ENCODE measurements at places on chromosomes 3 and 15.

GRCh38 chr3:59406943-59407342, 357.1 kb upstream of the CFAP20DC start:
- no peak for DNase-seq

DNA sequence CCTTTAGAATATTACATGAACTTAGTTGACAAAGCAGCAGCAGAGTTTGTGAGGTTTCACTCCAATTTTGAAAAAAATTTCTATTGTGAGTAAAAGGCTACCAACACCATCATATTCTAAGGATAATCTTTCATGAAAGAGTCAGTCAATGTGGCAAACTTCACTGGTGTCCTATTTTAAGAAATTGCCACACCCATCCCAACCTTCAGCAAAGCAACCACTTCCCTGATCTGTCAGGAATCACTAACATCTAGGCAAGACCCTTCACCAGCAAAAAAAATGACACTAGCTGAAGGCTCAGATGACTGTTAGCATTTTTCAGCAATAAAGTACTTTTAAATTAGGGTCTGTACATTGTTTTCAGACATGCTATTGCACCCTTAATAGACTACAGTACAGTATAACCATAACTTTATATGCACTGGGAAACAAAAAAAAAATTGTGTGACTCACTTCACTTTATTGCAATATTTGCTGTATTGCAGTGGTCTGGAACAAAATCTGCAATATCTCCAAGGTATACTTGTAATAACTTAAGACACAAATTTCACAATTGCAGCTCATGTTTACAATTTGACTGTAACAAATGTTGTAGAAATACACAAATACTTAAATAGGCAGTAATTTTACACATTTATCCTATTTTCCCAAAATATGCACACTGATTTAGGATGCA, 38.9 kb upstream of the ALCAM start:
- DNase-seq: no peak

DNA sequence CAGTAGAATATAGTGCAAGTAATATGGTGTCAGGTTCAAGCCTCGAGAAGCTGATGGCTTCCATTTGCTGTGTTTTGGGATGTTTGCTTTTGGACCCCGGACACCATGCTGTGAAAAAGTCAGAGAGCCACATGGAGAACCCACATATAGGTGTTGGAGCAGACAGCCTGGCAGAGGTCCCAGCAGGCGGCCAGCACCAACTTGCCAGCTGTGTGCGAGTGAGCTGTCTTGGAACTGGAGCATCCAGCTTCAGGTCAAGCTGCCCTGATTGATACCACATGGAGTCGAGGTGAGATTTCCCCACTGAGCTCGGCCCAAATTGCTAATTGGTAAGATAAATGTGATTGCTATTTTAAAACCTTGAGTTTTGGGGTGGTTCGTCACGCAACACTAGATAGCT, 185.7 kb upstream of the TBL1XR1 start:
- no peak for DNase-seq

DNA sequence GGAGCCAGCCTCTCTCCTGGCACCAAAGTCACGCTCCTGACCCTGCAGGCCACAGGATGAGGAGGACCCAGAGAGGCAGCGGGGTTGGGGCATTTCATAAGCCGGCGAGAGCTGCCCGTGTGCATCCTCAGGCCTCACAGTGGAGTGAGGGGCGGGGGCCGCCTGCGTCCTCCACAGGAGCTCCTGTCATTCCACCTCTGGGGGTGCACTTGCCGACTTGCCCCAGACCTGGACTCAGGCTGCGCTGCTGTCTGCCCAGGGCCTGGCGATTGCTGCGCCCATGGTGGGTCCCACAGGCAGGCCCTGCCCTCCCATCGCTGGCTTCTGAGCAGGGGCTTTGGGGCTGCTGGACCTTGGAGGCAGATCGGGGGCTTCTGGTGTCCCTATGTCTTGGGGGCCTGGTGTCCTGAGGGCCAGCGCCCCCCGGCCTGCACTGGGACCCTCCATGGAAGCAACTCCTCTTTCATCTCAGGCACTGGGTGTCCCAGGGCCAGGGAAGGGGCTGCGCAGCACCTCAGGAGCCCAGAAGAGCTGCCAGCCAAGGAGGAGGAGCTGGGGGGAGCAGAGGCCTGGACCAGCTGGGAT, 184.0 kb downstream of the GOLGA6L6 start:
- no peak for DNase-seq

DNA sequence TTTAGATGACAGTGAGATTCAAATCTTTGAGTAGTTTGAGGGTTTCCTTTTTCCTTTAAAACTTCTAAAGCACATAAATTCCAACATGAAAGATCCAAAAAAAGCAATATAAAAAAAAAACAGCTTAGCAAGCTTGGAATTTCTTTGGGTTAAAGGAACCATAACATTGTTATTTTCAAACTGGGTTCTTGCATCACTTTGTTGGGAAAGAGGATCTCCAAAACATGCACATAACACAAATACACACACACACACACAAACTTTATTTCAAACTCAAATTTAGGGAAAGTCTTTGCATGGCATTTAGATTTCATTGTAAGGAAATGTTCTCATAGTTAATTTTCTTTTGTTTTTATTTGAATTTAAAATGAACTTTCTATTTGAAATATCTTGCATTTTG, 79.2 kb upstream of the COL8A1 start:
- no peak for DNase-seq

DNA sequence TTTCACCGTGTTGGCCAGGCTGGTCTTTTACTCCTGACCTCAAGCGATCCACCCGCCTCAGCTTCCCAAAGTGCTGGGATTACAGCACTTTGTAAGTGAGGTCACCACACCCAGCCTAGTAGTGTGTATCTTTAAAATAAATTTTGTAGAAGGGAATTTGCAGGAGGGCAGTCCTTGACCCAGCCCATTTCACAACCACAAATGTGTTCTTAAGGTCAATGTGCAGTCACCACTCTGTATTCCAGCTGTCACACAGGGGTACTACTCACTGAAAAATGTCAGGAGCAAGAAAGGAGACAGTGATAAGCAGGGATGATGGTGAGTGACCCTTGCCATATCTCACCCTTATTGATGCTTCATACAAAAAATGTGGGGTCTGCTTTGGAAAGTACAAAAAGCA, 98.5 kb downstream of the FRMD5 start:
- no peak for DNase-seq

DNA sequence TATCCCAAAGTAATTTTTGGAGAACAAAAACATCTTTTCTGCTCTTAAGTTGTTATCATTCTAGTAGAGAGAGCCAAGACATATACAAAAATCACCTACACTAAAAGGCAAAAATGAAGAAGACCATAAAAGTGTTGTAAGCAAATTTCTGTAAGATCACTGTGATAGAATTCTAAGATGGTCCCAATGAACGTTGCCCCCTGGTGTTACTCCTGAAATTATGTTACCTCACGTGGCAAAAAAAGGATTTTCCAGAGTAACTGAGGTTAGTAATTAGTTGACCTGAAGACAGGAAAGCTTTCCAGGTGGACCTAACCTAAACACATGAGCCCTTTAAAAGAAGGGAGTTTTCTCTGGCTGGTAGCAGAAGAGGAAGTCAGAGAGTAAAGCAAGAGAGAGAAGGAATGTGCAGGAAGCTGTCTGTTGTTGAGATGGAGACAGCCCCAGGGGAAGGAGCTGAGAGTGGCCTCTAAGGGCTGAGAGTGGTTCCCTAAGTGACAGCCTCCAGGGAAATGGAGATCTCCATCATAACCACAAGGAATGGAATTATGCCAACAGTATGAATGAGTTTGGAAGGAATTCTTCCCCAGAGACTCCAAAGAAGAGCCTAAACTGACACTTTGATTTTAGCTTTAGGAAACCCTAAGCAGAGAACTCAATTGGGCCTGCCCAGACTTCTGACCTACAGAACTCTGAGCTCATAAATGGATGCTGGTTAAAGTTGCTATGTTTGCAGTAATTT, 205.9 kb downstream of the CD47 start:
- DNase-seq: no peak

- DNase-seq: no peak
Measured at GRCh38 chr3:161602475-161602874, 105.9 kb downstream of the OTOL1 start.

DNA sequence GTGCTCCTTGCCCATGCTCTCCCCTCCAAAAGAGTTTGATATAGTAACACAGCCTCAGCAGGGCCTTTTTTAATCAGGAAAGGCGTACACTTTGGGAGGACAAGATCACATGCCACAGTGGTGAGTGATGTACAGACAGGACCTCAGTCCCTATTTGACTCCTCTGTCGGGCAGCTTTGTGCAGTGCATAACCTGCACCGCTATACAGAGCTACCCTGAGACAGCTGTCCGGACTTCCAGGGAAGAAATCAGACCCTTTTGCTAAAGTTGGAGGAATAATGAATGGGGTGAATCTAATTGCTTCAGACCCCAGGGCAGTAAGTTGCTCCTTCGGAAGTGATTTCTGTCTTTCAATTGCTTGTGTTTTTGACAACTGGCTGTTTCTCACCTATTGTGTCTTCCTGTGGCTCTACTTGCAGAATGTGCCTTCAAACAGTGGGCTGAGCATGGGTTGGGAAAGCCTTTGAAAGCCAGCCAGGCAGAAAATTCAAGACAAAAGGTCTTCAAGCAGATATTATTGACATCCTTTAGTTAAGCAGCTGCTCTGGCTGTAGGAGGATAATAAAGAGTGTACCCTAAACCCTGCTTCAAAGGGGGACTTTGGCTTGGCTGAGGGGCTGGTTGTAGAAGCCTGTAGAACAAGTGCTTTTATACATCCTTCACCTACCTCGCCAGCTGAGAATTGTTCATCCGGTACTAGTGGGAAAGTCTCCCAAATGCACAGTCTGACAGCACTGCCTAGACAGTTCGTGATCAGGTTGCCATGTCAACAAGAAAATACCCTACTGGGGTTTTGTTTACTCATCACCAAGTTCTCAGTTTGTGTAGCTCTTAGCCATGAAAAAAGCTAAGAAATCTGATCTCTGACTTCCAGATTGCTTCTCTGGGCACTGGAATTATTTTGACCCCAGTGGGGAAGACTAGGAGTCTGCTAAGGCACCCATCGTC, 35.1 kb downstream of the SNTN start:
- no peak for DNase-seq

- no peak for DNase-seq
Measured at GRCh38 chr3:34547297-34547920, 749.0 kb downstream of the PDCD6IP start.

DNA sequence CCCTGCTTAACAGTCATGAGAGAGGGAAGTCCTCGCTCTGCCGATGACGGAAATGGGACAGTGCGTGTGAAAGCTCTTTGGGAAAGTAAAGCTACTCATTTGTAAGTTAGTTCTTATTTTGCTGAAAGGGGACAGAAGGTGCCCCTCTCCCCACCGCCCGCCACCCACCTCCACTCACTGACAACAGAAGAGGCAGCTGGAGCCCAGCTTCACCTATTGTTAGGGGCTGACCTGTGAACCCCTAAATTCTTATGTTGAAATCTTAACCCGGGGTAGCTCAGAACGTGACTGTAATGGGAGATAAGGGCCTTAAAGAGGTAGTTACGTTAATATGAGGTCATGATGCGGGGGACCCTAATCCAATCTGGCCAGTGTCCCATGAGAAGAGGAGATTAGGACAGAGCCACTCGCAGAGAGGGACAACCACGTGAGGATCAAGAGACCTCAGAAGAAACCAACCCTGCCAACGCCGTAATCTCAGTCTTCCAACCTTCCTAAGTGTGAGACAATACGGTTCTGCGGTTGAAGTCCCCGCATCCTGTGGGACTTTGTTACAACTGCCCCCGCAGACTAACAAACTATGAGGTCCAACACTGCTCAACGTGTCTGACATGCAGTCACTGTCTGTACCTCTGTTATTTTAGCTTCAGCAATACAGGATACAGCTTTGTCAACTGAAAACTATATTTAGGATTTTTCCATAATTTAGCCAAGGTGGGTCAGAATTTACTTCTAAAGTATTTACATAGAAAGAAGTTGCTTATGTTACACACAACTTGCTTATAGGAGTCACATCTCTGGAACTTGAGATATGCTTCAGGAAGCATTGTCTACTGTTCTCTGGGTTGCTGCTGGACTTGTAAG, 51.7 kb downstream of the PCSK6 start:
- DNase-seq: no peak

GRCh38 chr15:56820333-56820732, 87.0 kb upstream of the ZNF280D start:
- DNase-seq: no peak

GRCh38 chr3:37173806-37174205, 576 bp downstream of the LRRFIP2 start:
- DNase-seq: no peak

GRCh38 chr3:58858126-58858525, 191.6 kb upstream of the FAM3D start:
- DNase-seq: no peak

- DNase-seq: no peak
Measured at GRCh38 chr3:4195006-4195405, 108.2 kb upstream of the SETMAR start.

- DNase-seq: no peak
Measured at GRCh38 chr3:188051801-188052168, 102.2 kb upstream of the LPP start.

GRCh38 chr3:48859206-48859605, 11.5 kb upstream of the PRKAR2A start:
- DNase-seq: no peak

DNA sequence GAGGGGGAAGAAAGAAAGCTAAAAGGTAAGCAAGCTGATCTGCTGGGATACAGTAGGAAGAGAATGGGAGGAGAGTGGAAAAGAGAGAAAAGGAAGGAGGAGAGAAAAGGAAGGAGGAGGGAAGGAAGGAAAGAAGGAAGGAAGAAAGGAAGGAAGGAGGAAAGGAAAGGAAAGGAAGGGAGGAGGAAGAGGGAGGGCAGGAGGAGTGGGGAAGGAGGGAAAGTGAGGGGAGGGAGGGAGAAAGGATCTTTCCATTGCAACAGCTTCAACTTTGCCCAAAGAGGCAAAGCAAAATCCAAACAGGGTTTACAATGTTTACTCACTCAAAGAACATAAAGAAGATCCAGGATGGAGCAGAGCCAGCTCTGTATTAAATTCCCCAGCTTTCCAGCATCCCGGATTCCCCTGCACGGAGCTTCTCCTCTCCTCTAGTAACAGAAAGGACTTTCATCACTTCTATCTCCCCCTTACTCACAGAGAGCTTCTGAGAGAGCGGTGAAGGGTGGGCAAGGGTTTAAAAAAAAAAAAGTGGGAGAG, 494.2 kb upstream of the PROK2 start:
- no peak for DNase-seq

- no peak for DNase-seq
Measured at GRCh38 chr3:156577736-156578135, 22.8 kb upstream of the SSR3 start.

DNA sequence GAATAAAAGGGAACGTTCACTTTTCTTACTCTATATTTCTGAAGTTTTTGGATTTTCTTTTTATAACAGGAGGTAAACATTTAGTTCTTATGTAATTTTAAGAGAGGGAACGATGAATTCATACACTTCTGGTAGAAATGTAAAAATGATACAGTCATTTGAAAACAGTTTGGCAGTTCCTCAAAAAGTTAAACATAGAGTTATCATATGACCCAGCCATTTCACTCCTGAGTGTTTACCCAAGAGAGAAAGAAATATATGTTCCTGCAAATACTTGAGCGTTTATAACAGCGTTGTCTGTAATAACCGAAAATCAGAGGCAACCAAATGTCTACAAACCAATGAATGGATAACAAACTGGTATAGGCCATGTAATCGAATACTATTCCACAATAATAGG, 20.8 kb upstream of the CCR9 start:
- no peak for DNase-seq

DNA sequence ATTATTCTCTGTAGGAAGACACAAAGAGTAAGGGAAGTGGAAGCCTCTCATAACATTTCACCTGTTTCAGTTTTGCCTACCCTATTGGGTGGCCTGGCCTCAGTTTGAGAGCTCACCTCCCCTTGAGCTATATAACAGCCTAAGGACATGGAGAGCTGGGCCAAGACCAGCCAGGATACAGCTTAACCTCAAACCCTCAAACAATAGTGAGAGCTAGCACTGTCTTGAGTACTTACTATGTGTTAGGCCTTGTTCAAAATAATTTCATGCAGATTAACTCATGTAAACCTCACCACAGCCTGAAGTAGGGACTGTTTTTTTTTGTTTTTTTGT, 15.0 kb upstream of the TBL1XR1 start:
- no peak for DNase-seq

Data from midbrain (tissue), 1 donor.